Activated T-helper 1 cell treated with anti-CD3 and anti-CD28 coated beads, Interleukin-12 subunit alpha, Interleukin-12 subunit beta, Interleukin-2, Interleukin-4 antibody, amounts not matched to agents 30 ng/mL and 10 ng/mL and 1 ng/mL, durations not matched to agents 14 hours and 24 hours and 36 hours (primary cell): ENCODE measurements at places on chromosomes 2 and 18. TPM values are rescaled to one million over a fixed set of nuclear protein-coding genes. Genes with fewer than 3 reads are reported as not detected.

GRCh38 chr2:101200676-101201075 lies 49.5 kb upstream of the TBC1D8 start:
- DNase-seq = no peak
- H3K4me3 ChIP-seq = no peak overlapping the region
- no peak overlapping the region for H3K27ac ChIP-seq
- peaks cover 9% of the 10 kb centered on the region for H3K4me1 ChIP-seq

DNA sequence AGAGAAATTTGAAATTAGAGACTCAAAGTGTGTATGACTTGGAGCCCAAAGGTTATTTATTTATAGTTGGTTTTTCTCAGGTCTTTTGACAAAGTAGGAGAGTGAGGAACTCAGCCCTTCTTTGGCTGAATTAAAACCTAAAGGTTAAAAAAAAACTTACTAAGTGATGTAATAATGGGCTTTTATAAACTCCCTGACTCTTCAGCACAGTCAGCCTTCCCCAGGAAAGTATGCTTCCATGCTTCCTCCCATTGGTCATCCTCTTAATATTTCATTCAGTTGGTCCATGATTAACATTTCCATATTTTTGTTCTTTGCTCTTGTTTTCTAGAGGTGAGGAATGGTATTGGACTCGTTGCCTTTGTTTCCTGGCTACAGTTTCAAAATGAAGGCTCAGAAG lies 7.2 kb downstream of the ARPC2 start:
- no peak for DNase-seq
- no peaks in the 10 kb centered on the region for H3K27me3 ChIP-seq
- H3K4me3 ChIP-seq = peak overlapping the region; percentile 65
- peaks cover 81% of the 10 kb centered on the region for H3K4me1 ChIP-seq
- H3K27ac ChIP-seq = peak overlapping the region; percentile 79

GRCh38 chr2:110095994-110096633 lies 19.5 kb downstream of the MALL start:
- no peak for DNase-seq
- H3K36me3 ChIP-seq = no peaks in the 10 kb centered on the region
- peaks cover 8% of the 10 kb centered on the region for H3K4me1 ChIP-seq
- no peak overlapping the region for H3K27ac ChIP-seq
- H3K27me3 ChIP-seq = peaks cover 11% of the 10 kb centered on the region

- no peaks in the 10 kb centered on the region for H3K36me3 ChIP-seq
- DNase-seq = no peak
- H3K4me3 ChIP-seq = no peak overlapping the region
Measured at GRCh38 chr2:200596774-200597570, 11.2 kb downstream of the AOX1 start.

GRCh38 chr2:158667586-158667985 lies 127.5 kb upstream of the DAPL1 start:
- H3K27me3 ChIP-seq = no peaks in the 10 kb centered on the region
- H3K4me1 ChIP-seq = no peaks in the 10 kb centered on the region
- H3K4me3 ChIP-seq = no peak overlapping the region
- no peak overlapping the region for H3K27ac ChIP-seq
- no peak for DNase-seq

DNA sequence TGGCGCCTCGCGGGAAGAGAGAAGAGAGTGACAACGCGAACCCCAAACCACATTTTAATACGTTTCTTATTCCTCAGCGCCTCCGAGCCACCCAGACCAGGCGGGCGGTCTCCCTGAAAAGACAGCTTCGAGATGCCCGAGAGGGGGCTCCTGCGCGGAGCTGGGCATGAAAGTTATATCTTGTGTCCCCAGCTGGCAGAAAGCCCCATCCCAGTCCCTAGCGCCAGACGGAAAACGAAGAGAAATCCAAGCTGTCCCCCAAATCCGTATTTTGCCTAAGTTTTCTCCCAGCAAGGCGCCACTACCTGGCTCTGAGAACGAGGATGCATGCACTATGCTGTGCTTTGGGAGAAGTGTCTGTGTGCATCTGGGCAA lies 797 bp downstream of the NXPH2 start:
- H3K27ac ChIP-seq = no peak overlapping the region
- no peaks in the 10 kb centered on the region for H3K4me1 ChIP-seq
- no peak overlapping the region for H3K4me3 ChIP-seq
- H3K36me3 ChIP-seq = peaks cover 1% of the 10 kb centered on the region

- no peaks in the 10 kb centered on the region for H3K27me3 ChIP-seq
- H3K4me1 ChIP-seq = no peaks in the 10 kb centered on the region
- no peak for DNase-seq
- H3K36me3 ChIP-seq = no peaks in the 10 kb centered on the region
- H3K27ac ChIP-seq = no peak overlapping the region
- no peak overlapping the region for H3K4me3 ChIP-seq
Measured at GRCh38 chr18:55109818-55110414, 150.7 kb upstream of the CCDC68 start.

GRCh38 chr2:38148501-38148900 lies 72.5 kb upstream of the CYP1B1 start:
- H3K27me3 ChIP-seq = peaks cover 14% of the 10 kb centered on the region
- H3K4me3 ChIP-seq = no peak overlapping the region
- no peaks in the 10 kb centered on the region for H3K36me3 ChIP-seq
- no peak overlapping the region for H3K27ac ChIP-seq
- peaks cover 8% of the 10 kb centered on the region for H3K4me1 ChIP-seq

DNA sequence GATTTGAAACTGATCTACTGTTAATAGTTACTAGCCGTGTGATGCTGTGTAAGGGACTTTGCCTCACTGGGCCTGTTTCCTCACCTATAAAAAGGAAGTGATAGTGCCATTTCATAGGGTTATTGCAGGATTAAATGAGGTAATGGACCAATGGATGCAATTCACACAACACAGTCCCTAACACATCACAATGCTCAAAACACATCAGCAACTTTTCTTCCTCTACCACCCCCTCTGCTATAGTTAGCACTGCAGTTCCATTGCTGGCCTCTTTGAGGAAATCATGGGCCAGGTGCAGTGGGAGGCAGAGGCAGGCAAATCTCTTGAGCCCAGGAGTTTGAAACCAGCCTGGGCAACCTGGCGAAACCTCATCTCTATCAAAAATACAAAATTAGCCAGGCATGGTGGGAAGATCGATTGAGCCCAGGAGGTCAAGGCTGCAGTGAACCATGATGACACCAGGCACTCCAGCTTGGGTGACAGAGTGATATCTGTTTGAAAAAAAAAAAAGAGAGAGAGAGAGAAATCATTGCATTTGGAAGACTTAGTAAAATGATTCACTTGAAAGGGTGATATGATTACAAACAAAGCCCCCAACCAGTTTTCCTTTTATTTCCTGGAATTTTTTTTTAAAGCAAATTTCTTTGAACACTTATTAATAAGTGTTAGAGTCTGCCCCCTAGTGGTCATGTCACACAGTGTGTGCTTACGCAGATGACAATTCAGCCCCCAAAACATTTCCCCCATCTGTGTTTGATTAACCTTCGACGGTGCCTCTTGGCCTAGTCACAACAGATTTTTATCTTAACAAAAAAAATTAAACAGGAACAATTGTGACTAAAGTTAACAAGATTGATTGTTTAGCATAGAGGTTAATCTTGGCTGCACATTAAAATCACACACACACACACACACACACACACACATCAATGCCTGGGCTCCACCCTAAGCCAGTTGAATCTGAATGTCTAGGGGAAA lies 88.6 kb upstream of the BCL11A start:
- H3K4me1 ChIP-seq = no peaks in the 10 kb centered on the region
- no peak overlapping the region for H3K4me3 ChIP-seq
- no peaks in the 10 kb centered on the region for H3K36me3 ChIP-seq

GRCh38 chr2:226984750-226985582 lies 149.1 kb downstream of the RHBDD1 start:
- DNase-seq = peak; percentile 9
- H3K36me3 ChIP-seq = peaks cover 2% of the 10 kb centered on the region
- no peak overlapping the region for H3K4me3 ChIP-seq
- no peak overlapping the region for H3K27ac ChIP-seq
- H3K4me1 ChIP-seq = peaks cover 21% of the 10 kb centered on the region

GRCh38 chr2:120771111-120771780 lies 35.6 kb downstream of the GLI2 start:
- H3K4me1 ChIP-seq = no peaks in the 10 kb centered on the region
- H3K27me3 ChIP-seq = no peaks in the 10 kb centered on the region
- no peak overlapping the region for H3K4me3 ChIP-seq
- H3K36me3 ChIP-seq = no peaks in the 10 kb centered on the region
- no peak for DNase-seq
- no peak overlapping the region for H3K27ac ChIP-seq

- DNase-seq = no peak
- no peaks in the 10 kb centered on the region for H3K4me1 ChIP-seq
- no peak overlapping the region for H3K27ac ChIP-seq
- no peaks in the 10 kb centered on the region for H3K27me3 ChIP-seq
Measured at GRCh38 chr2:5368263-5368662, 323.9 kb upstream of the SOX11 start.

- no peaks in the 10 kb centered on the region for H3K27me3 ChIP-seq
- no peak for DNase-seq
- no peaks in the 10 kb centered on the region for H3K36me3 ChIP-seq
- H3K27ac ChIP-seq = no peak overlapping the region
- no peaks in the 10 kb centered on the region for H3K4me1 ChIP-seq
Measured at GRCh38 chr18:41096504-41096903, 858.5 kb upstream of the PIK3C3 start.

GRCh38 chr2:126921066-126921465 lies 22.4 kb downstream of the TEX51 start:
- DNase-seq = no peak
- H3K36me3 ChIP-seq = no peaks in the 10 kb centered on the region
- no peaks in the 10 kb centered on the region for H3K4me1 ChIP-seq
- no peak overlapping the region for H3K27ac ChIP-seq

The SERPINB12 gene
- total RNA-seq = not detected in 2 replicates

The RGPD4 gene
- 0.18 TPM in 1 of 2 replicates, not detected in the other for total RNA-seq

The CROCC2 gene
- total RNA-seq = not detected in 2 replicates

The TUBA3E gene
- not detected in 2 replicates for total RNA-seq

The WDPCP gene
- total RNA-seq = 5.2 and 7.7 TPM in 2 replicates

The DNAJC5G gene
- not detected in 2 replicates for total RNA-seq
